ENCODE measurements at places on chromosomes 11 and 22.
A peak's percentile ranks its signal among the peaks of the same experiment; 100 is the strongest.

GRCh38 chr11:75413864-75414263 is 14.5 kb downstream of the RPS3 start:
- DNase-seq: no peak

DNA sequence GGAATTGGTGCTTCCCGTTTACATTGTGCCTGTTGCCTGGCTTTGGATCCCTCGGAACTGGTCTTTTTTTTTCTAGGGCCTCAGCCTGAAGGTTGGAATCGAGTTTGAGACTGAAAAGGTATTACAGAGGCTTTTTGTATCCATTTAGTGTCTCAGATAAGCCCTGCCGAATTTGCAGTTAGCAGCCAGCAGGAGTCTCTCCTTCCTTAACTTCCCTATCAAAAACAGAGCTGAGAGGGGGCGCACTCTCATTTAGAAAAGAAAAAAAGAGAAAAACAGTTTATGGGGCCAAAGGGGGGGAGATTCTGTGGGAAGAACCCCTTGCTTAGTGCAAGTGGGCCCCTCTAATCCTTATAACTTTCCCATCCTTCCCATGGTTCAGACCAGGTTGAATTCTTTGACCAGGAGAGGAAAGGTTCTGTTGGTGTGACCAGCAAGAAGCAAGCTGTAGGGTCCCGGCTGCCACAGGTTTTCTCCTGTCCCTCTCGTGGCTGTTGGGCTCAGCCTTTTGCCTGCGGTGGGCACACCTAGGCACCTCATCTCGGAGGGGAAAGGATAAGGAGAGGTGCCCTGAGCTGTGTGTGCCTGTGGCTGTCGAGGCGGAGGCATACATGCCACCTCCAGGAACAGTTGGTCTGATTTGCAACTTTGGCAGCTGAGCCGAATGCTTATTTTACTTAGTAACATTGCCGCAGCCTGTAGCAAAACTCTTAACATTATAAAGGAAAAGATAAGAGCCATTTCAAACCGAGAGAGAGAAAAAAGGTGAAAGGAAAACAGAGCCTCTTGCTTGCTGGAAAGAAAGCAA is 565.0 kb upstream of the CNTN5 start:
- no peak for DNase-seq

DNA sequence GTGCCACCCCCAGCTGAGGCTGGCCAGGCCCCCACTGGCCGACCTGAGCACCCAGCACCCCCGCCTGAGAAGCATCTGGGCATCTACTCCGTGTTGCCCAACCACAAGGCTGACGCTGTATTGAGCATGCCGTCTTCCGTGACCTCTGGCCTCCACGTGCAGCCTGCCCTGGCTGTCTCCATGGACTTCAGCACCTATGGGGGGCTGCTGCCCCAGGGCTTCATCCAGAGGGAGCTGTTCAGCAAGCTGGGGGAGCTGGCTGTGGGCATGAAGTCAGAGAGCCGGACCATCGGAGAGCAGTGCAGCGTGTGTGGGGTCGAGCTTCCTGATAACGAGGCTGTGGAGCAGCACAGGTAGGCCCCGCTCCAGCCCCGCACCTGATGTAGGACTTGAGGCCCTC is 4.7 kb downstream of the ZBTB16 start:
- DNase-seq: no peak

GRCh38 chr22:35997438-35997837 is 31.2 kb downstream of the RBFOX2 start:
- DNase-seq: no peak

- no peak for DNase-seq
Measured at GRCh38 chr11:72723508-72723907, 28.7 kb downstream of the ARAP1 start.

DNA sequence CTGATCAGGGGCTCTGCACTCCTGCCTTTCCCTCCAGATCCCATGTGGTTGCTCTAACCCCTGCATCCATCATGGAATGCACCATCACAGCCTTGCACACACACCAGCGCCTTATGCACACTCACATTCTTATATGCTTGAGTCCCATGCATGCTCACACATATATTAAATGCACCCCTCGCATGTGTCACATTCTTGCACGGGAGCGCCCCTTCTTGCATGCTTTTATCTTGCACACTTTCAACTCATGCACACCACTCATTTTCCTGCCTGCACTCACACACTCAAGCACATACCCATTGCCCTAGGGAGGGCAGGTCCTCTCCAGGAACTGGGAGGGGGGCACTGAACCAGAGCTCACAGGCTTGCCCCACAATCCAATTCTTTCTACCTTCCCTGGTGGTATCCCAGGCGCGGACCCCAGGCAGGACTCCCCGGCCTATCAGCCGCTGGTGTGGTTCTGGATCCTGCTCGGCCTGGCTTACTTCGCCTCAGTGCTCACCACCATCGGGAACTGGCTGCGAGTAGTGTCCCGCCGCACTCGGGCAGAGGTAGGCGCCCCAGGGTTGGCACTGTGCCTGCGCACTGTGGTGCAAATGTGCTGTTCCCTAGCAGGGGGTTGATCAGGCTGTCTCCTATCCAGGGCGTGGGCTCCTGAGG is 2.3 kb upstream of the CATSPERZ start:
- peak; percentile 69 for DNase-seq
